ENCODE measurements at places on chromosomes 2 and 18.

- peak; percentile 33 for DNase-seq
These were observed 20.5 kb downstream of the NEDD4L start for GRCh38 chr18:58064406-58064998.

DNA sequence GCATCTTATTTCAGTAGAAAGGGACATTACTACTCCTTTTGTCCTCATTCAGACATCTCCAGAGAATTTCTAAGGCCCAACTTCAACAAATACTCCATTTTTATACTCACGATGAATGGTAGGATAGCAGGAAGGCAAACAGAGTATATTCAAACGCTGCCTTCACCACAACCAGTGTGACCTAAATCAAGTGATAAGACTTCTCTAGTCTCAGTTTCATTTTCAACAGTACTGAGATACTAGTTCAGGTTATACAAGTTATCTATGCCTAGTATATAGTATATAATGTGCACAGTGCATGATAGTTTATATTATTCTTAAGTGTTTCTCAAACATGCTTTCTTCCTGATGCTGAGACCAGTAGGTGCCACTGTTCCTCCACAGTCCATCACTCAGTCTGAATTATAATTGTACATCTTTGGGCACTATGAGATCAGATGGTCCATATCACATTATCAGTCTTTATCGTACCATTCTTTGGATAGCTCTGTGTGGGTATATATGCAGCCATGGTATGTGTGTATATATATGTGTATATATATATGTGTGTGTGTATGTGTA is 66.3 kb upstream of the RPE start:
- DNase-seq = no peak

- DNase-seq = no peak
These were observed 145.4 kb upstream of the RIOK3 start for GRCh38 chr18:23307567-23308295.

GRCh38 chr2:61426267-61426897 is 44.5 kb downstream of the USP34 start:
- peak; percentile 5 for DNase-seq

Measured in NCI-H510A treated with DMSO at 0.1 percent for 48 hours (cell line).